SW480 (cell line): ENCODE measurements at places on chromosomes 1 and 21.

GRCh38 chr1:184060316-184060715 lies 8.8 kb downstream of the TSEN15 start:
- no peak for DNase-seq

- DNase-seq = no peak
Observed at GRCh38 chr1:242057745-242058115, 58.8 kb upstream of the MAP1LC3C start.

- no peak for DNase-seq
Observed at GRCh38 chr1:163203561-163203960, 845 bp upstream of the RGS5 start.

DNA sequence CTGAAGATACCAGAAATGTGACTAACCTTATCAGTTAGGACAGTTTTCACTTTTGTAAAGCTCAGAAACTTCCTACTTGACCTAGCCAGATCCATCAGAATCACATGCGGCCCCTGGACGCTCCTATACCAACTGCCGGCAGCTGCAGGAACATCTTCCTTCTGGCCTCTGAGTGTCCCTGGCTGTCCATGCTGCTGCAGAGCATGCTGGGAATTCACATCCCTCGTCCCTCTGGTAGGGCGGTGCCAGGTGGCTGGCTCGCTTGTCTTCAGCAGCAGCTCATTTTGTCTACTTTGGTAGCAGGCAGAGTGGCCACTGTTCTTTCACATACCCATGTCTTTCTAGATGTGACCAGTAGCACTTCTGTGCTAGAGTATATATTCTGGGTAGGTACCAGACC lies 34.4 kb downstream of the HHAT start:
- no peak for DNase-seq

DNA sequence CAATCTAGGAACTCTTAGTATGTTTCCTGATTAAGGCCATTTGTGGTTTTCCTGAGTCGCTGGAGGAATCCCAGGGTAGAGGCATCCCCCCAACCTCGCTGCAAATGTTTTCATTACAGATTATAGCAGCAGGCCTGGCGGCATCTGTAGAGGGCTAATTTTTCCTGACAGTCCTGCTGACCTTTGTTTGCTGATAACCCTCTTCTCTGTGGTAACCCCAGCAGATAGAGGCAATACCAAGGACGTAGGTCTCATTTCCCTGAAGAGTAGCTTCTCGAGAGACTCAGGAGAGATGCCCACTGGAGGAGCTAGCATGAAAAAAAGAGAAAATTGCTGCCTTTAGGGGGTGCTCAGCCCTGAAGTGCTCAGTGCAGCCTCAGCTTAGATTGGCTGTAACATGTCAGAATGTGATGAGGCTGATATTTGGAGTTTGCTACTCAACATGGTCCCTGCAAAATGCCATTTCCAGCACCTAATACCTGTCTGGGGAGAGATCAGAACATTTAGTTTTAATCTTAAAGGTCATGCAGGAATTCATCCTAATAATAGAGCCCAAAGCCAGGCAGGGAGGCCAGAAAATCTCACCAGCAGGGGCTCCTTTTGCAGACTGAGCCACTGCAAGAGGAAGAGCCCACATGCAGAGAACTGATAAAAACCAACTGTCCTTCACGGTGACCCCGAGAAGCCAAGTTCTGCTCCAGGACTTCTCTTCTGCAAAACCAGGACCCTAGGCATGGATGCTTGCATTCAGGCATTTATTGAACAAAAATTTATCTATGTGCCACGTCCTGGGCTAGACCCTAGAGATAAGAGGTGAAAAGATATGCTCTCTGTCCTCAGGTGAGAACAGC lies 184.5 kb downstream of the KAZN start:
- no peak for DNase-seq

DNA sequence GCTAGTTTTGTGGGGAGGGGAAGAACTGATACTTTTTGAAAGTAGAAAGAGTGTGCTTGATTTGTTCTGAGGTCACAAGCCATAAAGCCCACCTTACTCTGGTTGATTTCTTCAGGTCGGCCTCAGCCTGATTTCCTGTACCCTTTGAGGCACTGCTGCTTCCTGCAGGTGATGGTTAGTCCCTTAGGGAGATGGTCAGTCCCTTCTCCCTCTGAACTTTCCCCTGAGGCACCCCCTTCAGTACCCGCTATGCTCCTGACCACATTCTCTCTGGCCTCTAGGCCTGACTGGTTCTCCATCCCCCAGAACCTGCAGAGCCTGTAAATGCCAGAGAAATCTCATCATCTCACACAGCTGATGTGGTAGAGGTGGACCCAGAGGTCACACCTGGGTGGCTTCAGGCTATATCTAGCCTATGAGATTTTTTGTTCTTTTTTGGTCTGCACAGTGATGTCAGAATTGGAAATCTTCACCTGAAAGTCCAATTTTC lies 15.0 kb upstream of the ID3 start:
- no peak for DNase-seq

DNA sequence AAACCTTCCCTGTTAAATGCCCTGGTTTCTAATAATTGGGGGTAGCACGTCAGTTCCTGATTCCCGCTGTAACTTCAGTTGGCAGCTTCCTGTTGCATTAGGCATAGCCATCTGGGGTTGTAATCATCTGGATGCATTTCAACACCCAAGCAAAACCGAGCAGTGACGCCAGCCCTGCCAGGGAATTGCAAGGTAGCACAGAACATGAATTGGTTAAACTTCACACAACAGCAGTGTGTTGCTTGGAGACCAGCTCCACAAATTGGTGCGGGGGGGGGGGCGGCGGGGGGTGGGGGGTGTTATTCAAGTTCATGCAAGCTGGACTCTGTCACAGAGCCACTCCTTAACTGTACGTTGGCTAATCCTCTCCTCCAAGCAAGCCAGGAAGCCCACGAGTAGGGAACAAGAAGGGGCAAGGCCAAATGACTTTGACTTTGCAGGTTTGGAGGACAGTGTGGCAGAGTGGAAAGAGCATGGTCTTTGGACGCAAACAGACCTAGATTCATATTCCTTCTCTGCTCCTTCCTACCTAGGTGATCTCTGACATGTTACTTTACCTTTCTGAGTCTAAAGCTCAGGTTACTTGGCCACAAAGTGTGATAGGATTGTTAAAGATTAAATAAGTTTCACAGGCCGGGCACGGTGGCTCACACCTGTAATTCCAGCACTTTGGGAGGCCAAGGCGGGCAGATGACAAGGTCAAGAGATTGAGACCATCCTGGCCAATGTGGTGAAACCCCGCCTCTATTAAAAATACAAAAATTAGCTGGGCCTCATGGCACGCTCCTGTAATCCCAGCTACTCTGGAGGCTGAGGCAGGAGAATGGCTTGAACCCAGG lies 4.7 kb downstream of the LAX1 start:
- peak; percentile 49 for DNase-seq

- no peak for DNase-seq
Observed at GRCh38 chr21:32816261-32816660, 44.7 kb upstream of the PAXBP1 start.

DNA sequence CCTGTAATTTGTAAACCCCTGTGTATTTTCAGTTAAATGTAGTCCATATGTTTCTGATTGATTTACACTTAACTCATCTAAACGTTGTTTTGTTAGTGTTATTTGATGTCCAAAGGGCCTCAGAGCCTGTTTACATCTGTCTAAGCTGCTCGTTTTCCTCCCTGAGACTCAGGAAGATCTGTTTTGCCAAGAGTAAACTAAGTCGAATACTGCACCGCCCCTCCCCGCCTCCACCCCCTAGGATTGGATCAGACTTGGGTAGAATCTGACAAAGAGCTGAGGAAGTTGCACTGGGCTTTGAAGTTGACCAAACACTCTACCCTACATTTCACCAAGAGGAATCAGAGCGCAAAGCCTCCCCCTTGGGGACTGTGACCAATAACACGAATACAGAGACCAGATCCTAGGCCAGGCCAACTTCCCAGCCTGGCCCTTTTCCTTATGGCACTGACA lies 206.9 kb upstream of the LMO4 start:
- DNase-seq = no peak

DNA sequence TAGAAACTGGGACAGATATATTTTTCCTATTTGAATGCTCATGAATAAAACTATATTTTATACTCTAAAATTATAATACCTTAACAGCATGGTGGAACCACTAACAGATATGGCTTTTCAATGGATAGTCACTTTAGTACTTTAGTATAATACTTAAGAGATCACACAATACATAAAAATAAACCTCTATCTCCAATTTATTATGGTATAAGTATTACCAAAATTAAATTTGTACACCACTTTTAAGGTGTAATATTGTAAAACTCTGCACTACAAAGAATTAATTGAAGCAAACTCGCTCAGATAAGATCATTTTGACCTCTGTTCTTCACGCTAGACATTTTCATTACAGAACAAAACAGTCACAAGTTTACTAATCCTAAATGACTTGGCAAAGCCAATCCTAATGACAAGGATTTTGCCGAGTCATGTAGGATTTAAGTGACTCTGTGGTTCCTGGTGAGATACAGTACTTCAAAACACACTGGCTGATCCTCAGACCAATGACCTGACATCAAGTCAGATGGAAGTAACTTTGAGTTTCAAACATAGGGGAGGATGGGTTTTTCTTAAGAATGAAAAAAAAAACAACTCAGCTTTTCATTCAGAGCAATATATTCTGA lies 200.6 kb downstream of the SMYD3 start:
- no peak for DNase-seq

DNA sequence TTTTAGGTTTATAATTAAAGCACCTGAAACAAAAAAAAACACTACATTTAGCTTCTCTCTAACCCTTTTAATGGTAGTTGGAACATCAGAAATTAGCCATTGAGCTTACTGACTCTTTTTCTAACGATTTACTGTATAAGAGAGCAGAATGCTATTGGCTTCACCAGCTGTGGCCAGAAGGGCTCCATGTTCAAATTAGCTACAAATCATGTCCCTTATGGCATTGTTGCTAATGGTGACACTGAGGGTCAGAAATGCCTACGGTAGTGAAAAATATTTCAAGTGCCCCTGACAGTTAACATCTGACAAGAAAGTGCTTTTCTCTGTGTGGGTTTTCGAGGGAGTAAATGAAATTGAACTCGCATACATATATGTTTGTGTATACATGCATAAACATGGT lies 232.7 kb downstream of the NFIA start:
- DNase-seq = no peak

GRCh38 chr1:99768104-99768503 lies 1.7 kb upstream of the FRRS1 start:
- DNase-seq = no peak

- DNase-seq = no peak
Observed at GRCh38 chr1:64912191-64912590, 54.2 kb downstream of the JAK1 start.
